A673 (cell line): ENCODE measurements at places on chromosomes 5 and 9.

DNA sequence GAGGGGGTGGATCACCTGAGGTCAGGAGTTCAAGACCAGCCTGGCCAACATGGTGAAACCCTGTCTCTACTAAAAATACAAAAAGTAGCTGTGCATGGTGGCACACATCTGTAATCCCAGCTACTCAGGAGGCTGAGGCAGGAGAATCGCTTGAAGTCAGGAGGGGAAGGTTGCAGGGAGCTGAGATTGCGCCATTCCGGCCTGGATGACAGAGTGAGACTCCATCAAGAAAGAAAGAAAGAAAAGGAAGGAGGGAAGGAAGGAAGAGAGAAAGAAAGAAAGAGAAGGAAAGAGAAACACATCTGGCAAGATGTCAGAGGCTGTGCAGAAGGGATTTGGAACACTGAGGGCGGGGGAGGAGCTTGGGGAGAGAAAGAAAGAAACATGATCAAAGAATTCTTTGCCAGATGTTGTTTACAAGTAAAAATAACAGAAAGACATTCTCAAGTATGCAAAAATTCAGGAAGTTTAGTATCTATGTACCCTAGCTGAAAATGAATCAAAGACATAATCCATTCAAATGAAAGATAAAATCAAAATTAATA, 93.7 kb downstream of the AK8 start:
- no peak for DNase-seq
- H3K27me3 ChIP-seq, result peaks cover 21% of the 10 kb centered on the region
- H3K36me3 ChIP-seq, result no peaks in the 10 kb centered on the region

- H3K27ac ChIP-seq, result no peak overlapping the region
- no peaks in the 10 kb centered on the region for H3K27me3 ChIP-seq
- no peak for DNase-seq
Measured at GRCh38 chr5:104170926-104171325, 608.3 kb upstream of the NUDT12 start.

- no peaks in the 10 kb centered on the region for H3K36me3 ChIP-seq
- H3K27me3 ChIP-seq, result no peaks in the 10 kb centered on the region
- no peak for DNase-seq
- peaks cover 4% of the 10 kb centered on the region for H3K4me1 ChIP-seq
- H3K27ac ChIP-seq, result no peak overlapping the region
Measured at GRCh38 chr5:105593011-105593760, 2030.6 kb upstream of the NUDT12 start.

- H3K4me3 ChIP-seq, result peak overlapping the region; percentile 88
- no peak overlapping the region for H3K27ac ChIP-seq
- no peaks in the 10 kb centered on the region for H3K27me3 ChIP-seq
- no peak for DNase-seq
- peaks cover 5% of the 10 kb centered on the region for H3K4me1 ChIP-seq
Measured at GRCh38 chr9:112377684-112378327, 2.1 kb upstream of the HSDL2 start.

DNA sequence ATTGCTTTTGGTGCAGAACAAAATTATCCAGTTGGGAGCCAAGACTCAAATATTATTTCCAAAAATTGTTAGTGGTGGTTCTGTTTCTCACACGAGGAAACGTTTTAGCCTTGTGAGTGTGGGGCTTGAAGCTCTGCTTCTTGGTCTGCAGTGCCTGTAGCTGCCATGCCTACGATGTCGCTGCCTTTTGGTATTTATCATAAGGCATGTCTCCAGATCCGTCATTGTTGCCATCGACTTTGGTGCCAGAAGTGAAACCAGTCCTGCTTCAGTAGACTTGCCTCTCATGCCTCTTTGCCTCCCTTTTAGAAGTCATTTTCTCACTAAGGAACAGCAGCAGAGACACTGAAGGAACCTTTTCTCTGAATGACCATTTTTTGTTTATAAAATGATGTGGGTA, 29.7 kb upstream of the CATSPER3 start:
- H3K27me3 ChIP-seq, result no peaks in the 10 kb centered on the region
- no peak overlapping the region for H3K27ac ChIP-seq
- no peak overlapping the region for H3K4me3 ChIP-seq
- no peaks in the 10 kb centered on the region for H3K4me1 ChIP-seq

- no peaks in the 10 kb centered on the region for H3K4me1 ChIP-seq
- no peak overlapping the region for H3K4me3 ChIP-seq
- H3K27me3 ChIP-seq, result no peaks in the 10 kb centered on the region
- H3K27ac ChIP-seq, result no peak overlapping the region
- DNase-seq, result no peak
Measured at GRCh38 chr9:131580358-131580757, 35.0 kb downstream of the PRRT1B start.
